ENCODE measurements at places on chromosomes 16 and 17.
A peak's percentile ranks its signal among the peaks of the same experiment; 100 is the strongest.

- peak; percentile 82 for DNase-seq
Observed at GRCh38 chr16:23504076-23504452, 6.2 kb downstream of the GGA2 start.

DNA sequence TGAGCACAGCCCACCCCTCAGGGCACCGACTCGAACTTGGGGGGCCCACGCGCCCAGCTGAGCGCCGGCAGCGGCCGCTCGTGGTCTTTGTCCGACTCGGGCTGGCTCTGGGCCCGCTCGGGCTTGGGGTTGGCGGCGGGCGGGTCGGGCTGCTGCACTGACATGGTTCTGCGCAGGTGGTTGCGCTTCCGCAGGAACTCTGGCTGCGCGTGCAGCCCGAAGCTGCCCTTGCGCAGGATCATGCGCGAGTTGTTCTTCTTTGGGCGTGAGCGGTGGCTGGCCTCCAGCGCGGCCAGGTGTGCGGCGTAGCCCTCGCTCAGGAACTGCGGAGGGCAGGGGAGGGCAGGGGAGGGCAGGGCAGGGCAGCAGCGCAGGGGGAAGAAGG, 11.1 kb downstream of the PIMREG start:
- DNase-seq, result peak; percentile 20

DNA sequence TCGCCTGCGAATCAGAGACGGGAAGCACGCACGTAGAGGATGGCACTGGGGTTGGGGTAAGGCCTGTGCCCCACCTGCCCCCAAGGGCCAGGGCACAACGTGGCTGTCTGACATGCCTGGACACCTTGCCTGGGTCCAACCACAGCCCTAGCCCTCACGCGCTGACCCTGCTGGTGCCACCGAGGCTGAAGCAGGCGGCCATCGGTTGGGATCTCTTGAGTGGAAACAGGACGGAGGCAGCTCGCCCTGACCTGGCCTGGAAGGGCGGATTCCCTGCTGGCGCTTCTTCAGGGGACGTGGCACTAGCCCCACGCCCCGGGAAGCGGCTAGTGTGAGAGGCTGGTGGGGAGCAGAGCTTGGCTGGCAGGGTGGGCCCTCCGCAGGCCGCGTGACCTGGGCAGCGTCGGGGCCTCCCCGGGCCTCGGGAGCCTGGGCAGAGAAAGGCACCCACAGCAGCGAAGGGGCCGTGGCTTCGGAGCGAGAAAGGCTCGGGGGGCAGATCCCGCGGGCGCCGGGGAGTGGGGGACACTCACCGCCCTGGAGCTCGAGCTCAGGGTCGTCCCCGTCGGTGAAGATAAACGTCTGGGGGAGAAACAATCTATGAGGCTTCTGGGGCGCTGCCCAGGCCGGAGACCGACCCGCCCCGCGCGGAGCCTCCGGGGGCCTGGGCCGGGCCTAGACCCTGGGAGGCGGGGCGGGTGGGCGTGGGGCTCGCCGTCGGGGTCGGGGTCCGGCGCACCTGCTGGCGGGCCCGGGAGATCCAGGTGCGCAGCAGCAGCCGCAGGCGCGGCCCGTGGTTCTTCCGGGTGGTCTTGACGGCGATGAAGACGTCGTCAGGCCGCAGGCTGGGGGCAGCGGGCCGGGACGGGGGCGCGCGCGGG, 610 bp downstream of the RFNG start:
- no peak for DNase-seq

- DNase-seq, result no peak
Observed at GRCh38 chr17:1727876-1728630, 3.5 kb downstream of the WDR81 start.

DNA sequence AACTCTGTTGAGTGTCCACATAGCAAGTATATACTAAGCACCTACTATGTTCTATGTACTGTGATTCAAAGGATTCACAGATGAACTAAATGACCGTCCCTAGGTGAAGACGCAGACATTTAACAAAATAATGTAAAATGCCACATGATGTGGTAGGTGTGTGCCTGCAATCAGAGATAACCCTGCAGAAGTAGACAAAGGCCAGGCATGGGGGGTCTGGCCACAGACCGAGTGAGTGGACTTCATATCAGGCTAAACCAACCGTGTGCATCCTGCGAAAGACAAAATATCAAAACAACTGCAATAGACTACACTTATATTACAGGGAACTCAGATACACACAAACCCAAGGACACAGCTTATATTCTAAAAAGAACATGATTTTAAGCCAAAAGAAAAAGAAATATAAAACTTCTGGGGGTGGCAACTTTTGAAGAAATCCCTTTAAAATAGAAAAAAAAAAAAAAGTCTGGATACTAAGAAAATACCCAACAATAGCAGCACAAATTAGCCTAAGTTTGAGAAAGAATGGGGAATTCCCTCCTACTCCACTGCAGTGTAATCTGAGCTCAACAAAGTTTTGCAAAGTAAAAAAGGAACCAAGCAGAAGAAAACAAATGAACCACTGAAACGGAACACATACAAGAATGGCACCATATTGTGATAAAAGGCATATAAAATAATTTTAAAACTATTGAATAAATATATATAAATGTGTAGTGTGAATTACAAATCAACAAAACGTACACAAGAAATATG, 12.3 kb downstream of the HSDL1 start:
- DNase-seq, result no peak

GRCh38 chr17:67629971-67630320, 87.8 kb upstream of the NOL11 start:
- DNase-seq, result peak; percentile 44

DNA sequence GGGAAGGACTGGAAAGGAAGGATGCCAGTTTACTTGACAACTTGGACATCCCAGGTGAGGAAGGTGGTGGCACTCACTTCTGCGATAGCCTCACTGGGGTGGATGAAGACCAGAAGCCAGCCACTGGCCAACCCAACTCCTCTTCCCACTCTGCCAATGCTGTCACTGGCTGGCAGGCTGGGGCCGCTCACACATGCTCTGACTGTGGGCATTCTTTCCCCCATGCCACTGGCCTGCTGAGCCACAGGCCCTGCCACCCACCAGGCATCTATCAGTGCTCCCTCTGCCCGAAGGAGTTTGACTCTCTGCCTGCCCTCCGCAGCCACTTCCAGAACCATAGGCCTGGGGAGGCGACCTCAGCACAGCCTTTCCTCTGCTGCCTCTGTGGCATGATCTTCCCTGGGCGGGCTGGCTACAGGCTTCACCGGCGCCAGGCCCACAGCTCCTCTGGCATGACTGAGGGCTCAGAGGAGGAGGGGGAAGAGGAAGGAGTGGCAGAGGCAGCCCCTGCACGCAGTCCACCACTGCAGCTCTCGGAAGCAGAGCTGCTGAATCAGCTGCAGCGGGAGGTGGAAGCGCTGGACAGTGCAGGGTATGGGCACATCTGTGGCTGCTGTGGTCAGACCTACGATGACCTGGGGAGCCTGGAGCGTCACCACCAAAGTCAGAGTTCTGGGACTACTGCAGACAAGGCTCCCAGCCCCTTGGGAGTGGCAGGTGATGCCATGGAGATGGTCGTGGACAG, 4.5 kb downstream of the ZNF646 start:
- DNase-seq, result no peak

DNA sequence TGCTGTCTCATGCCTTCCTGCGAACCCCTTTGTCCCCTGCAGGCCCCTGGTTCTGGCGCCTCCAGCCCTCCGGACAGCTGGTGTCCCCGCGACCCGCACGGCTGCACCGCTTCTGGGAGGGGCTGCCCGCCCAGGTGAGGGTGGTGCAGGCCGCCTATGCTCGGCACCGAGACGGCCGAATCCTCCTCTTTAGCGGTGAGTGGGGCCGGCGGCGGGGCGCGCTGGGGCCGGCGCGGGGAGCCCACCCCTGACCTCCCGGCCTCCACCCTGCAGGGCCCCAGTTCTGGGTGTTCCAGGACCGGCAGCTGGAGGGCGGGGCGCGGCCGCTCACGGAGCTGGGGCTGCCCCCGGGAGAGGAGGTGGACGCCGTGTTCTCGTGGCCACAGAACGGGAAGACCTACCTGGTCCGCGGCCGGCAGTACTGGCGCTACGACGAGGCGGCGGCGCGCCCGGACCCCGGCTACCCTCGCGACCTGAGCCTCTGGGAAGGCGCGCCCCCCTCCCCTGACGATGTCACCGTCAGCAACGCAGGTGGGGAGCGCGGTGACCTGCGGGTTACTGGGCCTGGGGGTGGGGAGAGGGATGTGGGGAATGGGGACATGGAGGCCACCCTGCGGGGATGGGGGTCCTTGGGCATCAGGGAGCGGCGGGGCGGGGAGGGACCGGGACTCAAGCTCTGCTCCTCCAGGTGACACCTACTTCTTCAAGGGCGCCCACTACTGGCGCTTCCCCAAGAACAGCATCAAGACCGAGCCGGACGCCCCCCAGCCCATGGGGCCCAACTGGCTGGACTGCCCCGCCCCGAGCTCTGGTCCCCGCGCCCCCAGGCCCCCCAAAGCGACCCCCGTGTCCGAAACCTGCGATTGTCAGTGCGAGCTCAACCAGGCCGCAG, 7.1 kb upstream of the IL32 start:
- peak; percentile 11 for DNase-seq

DNA sequence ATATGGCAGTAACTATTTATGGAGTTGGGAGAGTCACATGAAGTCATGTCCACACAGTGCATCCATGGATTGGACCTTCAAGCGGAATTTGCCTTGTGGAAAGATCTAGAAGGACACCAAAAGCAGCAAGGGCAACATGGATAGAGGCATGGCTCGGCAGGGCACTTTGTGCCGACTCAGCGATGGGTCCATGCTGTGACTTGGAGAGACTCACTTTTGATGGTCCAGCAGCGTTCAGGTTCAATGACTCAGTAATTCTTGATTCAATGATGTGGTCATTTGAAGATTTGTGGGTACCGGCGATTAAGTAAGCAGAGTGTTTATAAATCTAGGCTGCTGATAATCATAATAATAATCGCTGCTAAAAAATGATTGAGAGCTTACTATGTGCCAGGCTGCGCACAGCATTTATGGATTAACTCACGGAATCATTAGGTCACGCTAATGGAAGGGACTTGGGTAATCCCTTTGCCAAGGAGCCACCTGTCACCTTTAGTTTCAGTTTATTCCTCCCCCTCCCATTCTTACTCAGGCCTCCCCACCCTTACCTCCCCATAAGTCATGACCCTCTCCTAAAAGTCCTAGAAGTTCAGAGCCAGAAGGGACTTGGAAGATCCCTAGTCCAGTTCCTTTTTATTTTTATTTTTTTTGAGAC, 127.5 kb upstream of the CRHR1 start:
- DNase-seq, result no peak

All from amniotic epithelial cell (primary cell).